Right renal pelvis (tissue), 4 donors: ENCODE measurements at places on chromosomes 5 and 9. TPM values are rescaled to one million over a fixed set of nuclear protein-coding genes. Genes with fewer than 3 reads are reported as not detected.

DNA sequence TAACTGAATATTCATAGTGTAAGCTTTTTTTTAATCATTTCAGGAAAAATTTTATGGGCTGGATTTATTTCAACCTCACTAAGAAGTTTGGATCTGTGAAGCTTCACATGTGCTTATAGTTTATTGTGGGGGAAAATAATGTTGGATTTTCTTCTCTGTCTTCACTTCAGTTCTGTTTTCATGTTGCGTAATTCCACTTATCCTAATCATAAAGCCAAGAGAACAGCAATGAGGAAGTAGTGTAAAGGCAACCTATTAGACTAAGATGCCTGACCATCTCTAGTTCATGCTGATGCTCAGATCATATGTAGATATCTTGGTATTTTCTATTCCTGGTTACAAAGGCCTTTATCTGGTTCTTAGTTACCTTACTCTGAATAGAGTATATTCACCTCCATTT lies 50.0 kb downstream of the CD180 start:
- DNase-seq: no peak

- DNase-seq: no peak
These were observed 6.8 kb upstream of the ZNF79 start for GRCh38 chr9:127417131-127418036.

Gene PROB1
- 1.7 TPM for polyA plus RNA-seq

- no peak for DNase-seq
These were observed 66.4 kb downstream of the ELL2 start for GRCh38 chr5:95895251-95895650.
